ENCODE measurements at places on chromosomes 5 and 9.

DNA sequence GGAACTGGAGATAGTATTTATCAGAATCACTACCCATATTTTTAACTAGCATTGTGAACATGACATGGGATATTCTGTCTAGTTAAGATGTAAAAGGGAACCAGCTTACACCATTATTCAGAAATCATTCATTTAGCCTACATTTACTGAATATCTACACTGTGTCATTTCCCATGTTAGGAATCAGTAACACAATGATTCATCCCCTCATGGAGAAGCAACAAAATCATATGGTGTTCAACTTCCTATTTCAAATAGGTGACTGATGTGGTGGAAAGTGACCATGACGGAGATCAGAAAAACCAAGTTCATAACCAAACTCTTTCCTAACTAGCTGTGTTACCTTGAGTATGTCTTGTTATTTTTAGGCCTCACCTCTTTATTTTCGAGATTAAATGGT is 550.0 kb upstream of the TUSC1 start:
- DNase-seq: no peak

GRCh38 chr9:97153967-97154366 is 115.0 kb upstream of the CTSV start:
- DNase-seq: no peak

DNA sequence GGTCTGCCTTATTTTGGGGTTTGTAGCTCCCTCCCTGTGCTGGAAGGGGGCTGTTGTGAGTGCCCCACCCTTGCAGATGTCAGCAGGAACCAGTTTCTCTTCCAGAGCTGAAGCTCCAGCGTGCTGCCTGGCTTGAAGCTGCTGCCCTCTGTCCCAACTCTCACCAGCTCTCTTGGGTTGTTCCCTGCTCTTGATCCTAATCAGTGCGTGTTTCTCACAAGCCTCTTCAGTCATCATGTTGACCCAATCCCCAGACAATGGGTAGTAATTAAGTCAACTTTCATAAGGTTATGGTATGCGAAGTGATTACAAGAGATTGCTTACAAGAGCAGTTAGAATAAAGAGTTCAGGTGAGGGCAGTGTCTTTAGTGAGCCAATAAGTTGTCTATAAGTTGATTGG is 57.0 kb downstream of the PDE8B start:
- DNase-seq: no peak

GRCh38 chr5:131382407-131383395 is 118.8 kb downstream of the CDC42SE2 start:
- DNase-seq: peak; percentile 63

DNA sequence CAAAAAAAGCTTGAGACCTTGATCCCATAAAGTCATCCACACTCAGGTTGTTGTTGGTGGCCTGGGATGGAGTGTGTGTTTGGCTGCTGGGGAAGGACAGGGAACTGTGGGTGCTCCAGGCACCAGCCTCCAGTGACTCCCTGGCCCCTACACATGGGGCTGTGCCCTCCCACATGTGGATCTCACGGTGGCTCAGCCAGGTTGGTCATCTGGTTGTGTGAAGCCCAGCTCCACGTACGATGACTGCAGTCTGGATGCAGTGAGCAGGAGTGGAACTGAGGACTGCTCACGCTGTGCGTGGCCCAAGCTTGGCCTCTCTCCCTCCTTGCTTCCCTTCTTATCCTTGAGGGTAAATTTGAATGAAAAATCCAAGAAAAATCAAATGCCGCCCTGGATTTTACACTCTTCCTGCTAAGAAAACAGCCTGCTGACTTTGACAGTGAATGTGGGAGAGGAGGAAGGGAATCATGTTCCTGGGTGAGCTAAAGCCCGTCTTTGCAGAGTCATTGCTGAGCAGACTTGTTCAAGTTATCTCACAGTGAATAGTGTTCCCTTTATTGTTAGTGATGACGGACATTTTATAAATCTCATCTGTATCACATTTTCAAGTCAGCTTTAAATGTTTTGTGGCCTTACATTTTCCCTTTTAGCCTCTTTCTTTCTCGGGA is 65.1 kb upstream of the CACNA1B start:
- DNase-seq: no peak

DNA sequence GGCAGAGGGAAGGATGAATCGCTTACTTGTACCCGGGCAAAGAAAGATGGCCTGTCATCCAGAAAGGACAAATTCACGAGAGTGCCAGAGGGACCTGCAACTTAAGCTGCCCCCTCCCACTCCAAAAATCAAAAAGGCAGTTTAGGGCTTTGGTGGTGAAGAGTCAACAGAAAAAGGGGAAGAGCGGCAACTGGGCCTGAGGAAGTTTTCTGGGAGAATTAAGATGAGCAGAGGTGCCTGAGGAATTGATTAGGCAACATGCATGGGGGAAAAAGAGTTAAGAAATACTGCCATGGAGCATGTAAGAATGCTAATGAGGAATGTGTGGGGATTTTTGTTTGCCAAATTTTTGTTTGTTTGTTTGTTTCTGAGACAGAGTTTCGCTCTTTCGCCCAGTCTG is 1.8 kb upstream of the ACTL7B start:
- DNase-seq: no peak

- DNase-seq: no peak
Measured at GRCh38 chr5:171606414-171607024, 179.1 kb upstream of the SMIM23 start.

- no peak for DNase-seq
Measured at GRCh38 chr5:135242021-135242865, 156.8 kb downstream of the MACROH2A1 start.

DNA sequence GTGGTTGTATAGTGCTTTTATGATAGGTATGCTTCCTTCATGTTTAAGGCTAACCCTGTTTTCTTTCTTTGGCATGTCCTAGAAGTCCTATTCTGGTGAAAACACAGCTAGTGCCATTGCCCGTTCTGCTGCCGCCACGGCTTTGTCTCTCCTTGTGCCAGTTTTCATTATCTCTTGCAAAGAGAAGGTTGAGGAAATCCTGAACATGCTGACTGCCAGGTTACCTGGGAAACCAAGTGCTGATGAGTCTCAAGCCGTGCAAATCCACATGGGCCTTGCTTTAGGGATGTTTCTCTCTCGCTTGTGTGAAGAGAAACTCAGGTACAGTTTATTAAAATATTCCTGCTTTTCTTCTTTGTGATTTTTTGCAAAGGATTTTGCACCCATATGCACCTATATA is 102.2 kb downstream of the HACD4 start:
- DNase-seq: no peak

DNA sequence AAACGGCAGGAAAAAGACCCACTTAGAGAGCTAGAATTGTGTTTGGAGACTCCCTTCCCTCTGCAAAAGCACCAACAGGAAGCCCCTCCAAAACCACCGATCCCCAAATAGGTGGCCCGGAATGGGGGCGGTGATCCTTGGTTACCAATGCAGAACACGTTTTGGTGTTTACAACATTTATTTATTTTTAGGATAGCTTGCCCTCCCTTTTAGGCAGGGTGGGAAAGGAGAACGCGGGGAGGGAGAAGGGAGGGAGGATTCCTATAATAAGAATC is 579 bp upstream of the NTRK2 start:
- DNase-seq: no peak

GRCh38 chr5:165127941-165128340 is 1622.5 kb downstream of the MAT2B start:
- DNase-seq: no peak

DNA sequence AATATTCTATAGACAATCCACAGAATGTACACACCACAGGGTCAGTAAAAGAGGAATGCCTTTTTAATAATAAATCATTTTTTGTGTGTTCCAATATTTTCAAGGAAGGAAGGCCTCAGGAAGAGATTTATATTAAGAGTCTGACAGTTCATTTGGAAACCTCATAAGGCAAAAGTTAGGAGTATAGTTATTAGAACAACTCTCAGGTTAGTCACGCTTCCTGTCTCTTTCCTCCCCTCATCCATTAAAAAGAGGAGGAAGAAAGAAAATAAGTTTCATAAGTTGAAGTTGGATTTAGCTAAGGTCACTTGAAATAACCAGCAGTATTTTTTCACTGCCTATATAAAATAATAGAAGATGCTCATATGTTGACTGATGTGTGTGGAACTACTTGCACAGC is 863.2 kb downstream of the PTPRD start:
- DNase-seq: no peak

- no peak for DNase-seq
Measured at GRCh38 chr5:120545007-120545406, 80.9 kb downstream of the PRR16 start.

DNA sequence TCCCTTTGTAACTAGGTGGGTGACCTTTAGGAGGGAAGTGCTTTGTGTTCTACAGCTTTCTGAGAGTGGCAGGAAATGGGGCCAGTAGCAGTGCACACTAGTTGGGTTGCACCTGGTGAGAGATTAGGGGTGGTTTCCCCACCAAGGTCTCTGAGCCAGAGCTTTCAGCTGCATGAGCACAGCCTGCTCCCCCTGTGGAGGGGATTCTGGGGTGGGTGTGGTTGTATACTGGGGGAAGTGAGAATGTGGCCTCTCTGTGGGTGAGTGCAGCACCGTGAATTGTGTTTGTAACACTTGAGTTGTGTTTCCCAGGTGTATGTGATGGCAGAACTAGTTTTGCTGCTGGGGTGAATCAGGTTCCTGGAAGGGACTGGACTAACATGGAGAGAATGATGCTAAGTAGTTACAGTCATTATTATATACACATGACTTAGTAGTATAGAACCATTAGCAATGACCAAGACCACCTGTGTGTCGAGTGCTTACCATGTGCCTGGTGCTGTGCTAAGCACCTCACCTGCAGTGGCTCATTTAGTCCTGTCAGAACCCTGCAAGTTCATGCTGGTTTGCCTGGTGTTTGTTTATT is 11.8 kb upstream of the CXXC5 start:
- peak; percentile 74 for DNase-seq

- no peak for DNase-seq
Measured at GRCh38 chr9:120783602-120784047, 9.6 kb downstream of the FBXW2 start.

DNA sequence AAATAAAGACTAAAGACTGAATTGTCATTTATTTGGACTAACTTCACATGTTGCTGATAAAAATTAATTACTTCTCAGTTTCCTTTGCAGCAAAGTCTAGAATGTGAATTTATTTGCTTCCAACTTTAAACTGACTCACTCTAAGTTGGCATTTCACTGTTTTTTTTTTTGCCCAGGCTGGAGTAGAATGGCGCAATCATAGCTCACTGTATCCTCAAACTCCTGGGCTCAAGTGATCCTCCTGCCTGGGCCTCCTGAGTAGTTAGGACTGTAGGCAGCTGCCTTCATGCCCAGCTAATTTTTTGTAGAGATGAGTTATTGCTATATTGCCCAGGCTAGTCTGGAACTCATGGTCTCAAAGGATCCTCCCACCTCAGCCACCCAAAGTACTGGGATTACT is 3.5 kb downstream of the CCNB1 start:
- no peak for DNase-seq
